ENCODE measurements at places on chromosomes 11 and 22. TPM values are rescaled to one million over a fixed set of nuclear protein-coding genes. Genes with fewer than 3 reads are reported as not detected.

DNA sequence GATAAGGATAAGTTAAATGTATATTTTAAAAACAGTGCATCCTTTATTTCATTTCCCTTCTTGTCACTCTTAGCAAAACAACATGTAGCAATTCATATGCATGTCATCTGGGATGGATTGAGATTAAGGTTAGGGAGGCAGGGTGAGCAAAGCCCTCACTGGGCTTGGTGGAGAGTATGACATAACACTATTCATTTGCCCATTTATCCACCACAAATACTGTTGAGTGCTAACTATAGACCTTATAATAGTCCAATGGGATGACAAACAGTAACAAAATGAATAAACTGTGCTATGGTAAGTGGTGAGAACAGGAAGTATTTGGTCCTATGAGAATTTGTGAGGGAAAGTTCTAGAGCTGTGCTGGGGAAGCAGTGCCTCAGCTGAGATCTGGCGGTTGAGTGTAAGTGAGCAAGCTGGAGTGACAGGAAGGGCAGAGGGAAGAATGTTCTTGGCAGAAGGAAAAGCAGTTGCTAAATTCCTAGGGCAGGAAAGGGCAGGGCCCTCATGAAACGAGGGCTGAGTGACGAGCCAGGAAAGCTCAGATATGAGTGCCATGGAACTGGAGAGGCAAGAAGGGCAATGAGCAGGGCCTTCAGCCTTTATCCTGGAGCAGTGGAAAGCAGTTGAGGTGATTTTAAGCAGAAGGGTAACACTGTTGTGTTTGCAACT lies 6.7 kb downstream of the HSD17B12 start:
- DNase-seq = peak; percentile 7

DNA sequence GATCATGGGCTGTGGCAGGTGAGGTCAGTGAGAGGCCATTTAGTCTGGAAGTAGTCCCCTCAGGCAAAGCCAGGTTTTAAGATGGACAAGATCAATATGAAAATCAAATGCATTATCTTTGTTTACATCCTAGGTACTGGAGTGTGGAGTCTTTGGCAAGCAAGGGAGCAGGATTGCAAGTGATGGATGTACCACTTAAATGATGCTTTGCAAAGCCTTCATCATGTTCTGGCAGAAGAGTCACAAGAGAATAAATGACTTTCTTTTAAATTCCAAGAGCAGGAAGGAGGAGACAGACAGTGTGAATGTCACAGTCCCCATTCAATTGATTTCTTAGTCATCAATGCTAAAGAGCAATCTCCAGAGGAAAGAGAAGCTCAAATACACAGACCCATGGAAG lies 908.3 kb downstream of the FAM181B start:
- DNase-seq = no peak

DNA sequence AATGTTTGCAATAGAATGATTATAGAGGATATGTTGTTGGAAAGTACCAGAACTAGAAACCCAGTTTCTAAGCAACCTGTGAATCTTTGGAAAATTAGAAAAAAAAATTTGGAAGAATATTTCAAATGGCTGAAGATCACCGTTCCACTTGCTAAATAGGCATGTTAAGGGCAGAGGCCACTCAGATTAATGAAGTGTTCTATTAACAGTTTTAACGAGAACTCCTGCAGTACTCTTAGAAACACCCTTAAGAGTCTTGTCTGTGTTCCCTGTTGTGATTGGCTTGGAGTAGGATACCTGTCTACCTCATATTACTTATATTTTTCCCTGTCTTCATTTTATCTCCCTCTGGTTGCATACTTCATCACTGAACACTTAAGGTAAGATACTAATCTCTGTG lies 4.6 kb downstream of the C11orf54 start:
- no peak for DNase-seq

- peak; percentile 18 for DNase-seq
These were observed 9.6 kb downstream of the KRTAP5-5 start for GRCh38 chr11:1639102-1639620.

The RFPL1 gene
- not detected for total RNA-seq

The ZP1 gene
- total RNA-seq = not detected

The MMP8 gene
- total RNA-seq = not detected

The IGSF22 gene
- not detected for total RNA-seq

The CD6 gene
- total RNA-seq = 0.10 TPM
